Esophagus muscularis mucosa (tissue), 4 donors: ENCODE measurements at places on chromosomes 4 and X. TPM values are rescaled to one million over a fixed set of nuclear protein-coding genes. Genes with fewer than 3 reads are reported as not detected.

FGG gene
- not detected for total RNA-seq

DNA sequence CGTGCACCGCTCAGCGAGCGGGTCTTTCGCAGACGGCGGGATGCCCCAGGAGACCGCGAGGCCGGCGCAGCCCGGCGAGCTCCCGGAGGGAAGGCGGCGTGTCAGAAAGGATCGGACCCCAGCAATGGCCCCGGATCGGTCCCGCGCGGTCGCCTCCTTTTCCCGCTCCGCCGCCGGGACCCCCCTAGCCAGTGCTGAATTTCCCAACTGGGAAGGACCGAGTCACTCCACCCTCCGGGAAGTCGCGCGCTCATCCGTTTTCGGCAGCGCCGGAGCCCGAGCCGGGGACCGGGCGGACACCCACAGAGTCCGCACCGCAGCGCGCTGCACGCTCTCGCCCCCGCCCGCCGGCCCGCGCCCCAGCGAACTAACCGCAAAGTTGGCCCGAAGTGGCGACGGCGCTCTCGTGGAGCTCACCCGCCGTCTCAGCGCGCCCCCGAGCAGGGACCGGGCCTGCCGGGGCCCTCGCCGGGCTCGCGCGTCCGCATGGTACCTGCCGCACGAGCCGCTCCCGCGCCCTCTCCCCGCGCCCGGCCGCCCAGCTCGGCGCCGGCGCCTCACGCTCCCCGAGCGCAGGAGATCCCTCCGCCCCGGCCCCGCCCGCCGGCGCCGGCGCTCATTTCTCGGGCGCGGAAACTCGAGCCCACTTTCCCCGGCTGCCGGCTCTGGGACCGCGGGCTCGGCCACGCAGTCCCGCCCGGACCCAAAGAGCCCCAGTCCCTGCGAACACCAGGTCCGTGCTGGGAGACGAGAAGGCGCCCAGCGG, at the start of gene FAT1:
FAT1 (minus strand) TSS at position 565 of the 766 bp plus-strand sequence. CDS start 14,029 bp downstream, outside the sequence.
- H3K27ac ChIP-seq, result peak within 1 kb of the TSS; percentile 94
- peak within 1 kb of the TSS; percentile 97 for H3K4me3 ChIP-seq
- H3K27me3 ChIP-seq, result peaks cover 12% of the 10 kb centered on the region

FAAH2 gene
- 1.8 TPM for total RNA-seq

- peaks cover 5% of the 10 kb centered on the region for H3K4me1 ChIP-seq
- no peak for DNase-seq
- H3K36me3 ChIP-seq, result peaks cover 5% of the 10 kb centered on the region
- H3K27me3 ChIP-seq, result no peaks in the 10 kb centered on the region
These were observed 115.1 kb downstream of the SOWAHB start for GRCh38 chr4:76782837-76783236.

DNA sequence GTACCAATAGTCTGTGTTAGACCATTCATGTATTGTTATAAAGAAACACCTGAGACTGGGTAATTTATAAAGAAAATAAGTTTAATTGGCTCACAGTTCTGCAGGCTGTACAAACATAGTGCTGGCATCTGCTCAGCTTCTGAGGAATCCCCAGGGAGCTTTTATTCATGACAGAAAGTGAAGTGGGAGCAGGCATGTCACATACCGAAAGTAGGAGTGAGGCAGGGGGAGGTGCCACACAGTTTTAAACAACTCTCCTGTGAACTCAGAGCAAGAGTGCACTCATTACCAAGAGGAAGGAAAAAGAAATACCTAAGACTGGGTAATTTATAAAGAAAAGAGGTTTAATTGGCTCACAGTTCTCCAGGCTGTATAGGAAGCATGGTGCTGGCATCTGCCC, 591.2 kb downstream of the PPP4R3C start:
- H3K4me1 ChIP-seq, result no peaks in the 10 kb centered on the region
- no peaks in the 10 kb centered on the region for H3K27me3 ChIP-seq
- H3K36me3 ChIP-seq, result no peaks in the 10 kb centered on the region
- no peak for DNase-seq
- no peak overlapping the region for H3K4me3 ChIP-seq

- H3K27ac ChIP-seq, result no peak overlapping the region
- H3K36me3 ChIP-seq, result no peaks in the 10 kb centered on the region
- no peak overlapping the region for H3K4me3 ChIP-seq
- no peaks in the 10 kb centered on the region for H3K4me1 ChIP-seq
- DNase-seq, result no peak
- H3K27me3 ChIP-seq, result no peaks in the 10 kb centered on the region
These were observed 67.2 kb upstream of the BRWD3 start for GRCh38 chrX:80876877-80877276.

SFRP2 gene
- total RNA-seq, result 38.2 TPM

DNA sequence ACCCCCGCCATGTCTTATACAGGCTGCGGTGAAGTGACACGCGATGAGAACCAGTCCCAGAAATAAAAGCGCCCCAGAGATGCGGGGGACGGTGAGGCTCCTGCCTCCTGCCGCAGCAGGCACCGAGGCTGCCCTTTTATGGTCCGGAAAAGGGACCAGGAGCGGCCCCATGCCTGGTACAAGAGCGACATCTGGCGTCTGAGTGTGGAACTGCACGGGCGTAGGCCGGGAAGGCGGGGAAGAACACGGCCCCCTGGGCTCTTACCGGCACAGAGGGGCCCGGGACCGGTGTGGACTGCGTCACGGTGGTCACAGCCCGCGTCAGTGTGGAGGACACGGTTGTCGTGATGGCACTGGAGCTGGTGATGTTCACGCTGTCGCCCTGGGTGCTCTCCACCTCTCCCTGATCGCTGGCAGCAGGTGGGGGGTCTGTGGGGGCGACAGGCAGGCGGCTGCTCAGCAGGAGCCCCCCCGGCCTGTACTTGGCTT, 8.9 kb upstream of the RENBP start:
- H3K36me3 ChIP-seq, result peaks cover 75% of the 10 kb centered on the region
- peak overlapping the region; percentile 33 for H3K4me3 ChIP-seq

ENPP6 gene
- 0.99 TPM for total RNA-seq

GRCh38 chr4:126568652-126569570, 1063.8 kb upstream of the INTU start:
- no peak overlapping the region for H3K4me3 ChIP-seq
- DNase-seq, result no peak
- no peaks in the 10 kb centered on the region for H3K4me1 ChIP-seq

MAGED4 gene
- total RNA-seq, result 7.6 TPM

DNA sequence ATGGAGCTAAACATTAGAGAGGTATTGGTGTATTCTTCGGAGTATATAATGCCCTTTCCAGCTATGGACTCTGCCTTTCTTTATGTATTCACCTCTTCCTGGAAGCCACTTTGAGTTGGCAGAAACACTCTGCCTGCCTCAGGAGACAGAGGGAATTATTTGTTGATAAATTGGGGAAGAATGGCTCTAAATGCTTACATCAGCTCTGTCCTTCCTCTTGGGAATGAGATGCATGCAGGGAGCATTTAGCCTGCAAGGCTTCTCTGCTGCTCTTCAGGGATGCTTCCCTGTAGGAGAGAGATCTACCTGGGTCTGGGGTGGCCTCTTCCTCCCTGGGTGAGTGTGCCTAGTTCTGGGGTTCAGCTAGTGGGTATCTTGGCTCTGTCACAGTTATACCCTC, 6.9 kb upstream of the HS3ST1 start:
- no peak for DNase-seq
- H3K27me3 ChIP-seq, result no peaks in the 10 kb centered on the region
- H3K4me1 ChIP-seq, result no peaks in the 10 kb centered on the region
- no peak overlapping the region for H3K27ac ChIP-seq

GRCh38 chr4:80005863-80006262, 67.2 kb downstream of the ANTXR2 start:
- no peak overlapping the region for H3K4me3 ChIP-seq
- no peak for DNase-seq
- H3K4me1 ChIP-seq, result peaks cover 18% of the 10 kb centered on the region

DNA sequence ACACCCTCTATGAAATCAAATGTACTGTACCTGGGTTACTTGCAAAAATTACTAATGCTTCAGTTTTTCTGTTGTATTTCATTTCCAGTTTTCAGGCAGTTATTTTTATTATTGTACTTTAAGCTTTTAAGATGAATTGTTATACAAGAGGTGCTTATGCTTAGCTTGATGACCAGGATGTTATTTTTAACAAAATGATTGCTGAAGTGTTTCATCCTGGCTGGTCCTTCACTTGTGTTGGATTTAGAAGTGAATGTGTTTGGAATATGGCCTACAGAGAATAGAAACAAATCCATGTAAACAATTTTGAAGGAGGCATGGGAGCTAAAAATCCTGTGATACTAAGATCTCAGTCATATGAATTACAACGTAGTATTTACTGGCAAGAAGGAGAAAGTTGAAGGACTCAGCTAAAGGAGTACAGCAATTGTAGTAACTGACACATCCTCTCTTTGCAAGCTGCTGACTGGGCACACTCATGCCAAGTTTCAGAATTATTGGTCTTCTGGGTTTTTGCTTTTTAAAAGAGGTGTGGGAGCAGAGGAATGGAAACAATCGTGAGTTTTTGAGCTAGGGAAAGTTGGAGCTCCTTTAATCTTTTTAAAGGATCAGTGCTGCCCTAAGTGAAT, 9.2 kb downstream of the UBE2A start:
- peaks cover 3% of the 10 kb centered on the region for H3K36me3 ChIP-seq
- no peak for DNase-seq
- H3K4me3 ChIP-seq, result no peak overlapping the region
- no peak overlapping the region for H3K27ac ChIP-seq
- no peaks in the 10 kb centered on the region for H3K27me3 ChIP-seq

DNA sequence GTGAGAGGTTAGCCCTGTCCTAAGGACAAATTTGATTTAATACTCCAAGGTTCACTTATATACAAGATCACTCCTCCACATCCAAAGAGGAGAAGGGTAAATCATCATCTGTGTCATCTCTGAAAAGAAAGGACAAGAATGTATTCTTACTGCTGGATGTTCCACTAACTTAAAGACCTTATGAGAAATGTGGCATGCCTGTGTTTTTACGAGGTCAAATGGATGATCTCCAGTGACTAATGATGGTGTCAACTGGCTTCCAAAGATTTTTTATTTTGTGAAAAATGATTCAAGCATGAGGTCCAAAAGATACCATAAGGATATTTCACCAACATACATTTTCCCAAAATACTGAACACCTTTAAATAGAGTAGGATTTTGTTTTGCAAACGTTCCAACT, 143.4 kb downstream of the PTCHD1 start:
- H3K27ac ChIP-seq, result no peak overlapping the region
- no peaks in the 10 kb centered on the region for H3K27me3 ChIP-seq
- H3K36me3 ChIP-seq, result no peaks in the 10 kb centered on the region
- no peaks in the 10 kb centered on the region for H3K4me1 ChIP-seq
- no peak for DNase-seq
- H3K4me3 ChIP-seq, result no peak overlapping the region

CXCL5 gene
- total RNA-seq, result not detected

- H3K4me3 ChIP-seq, result no peak overlapping the region
- H3K27ac ChIP-seq, result no peak overlapping the region
- H3K36me3 ChIP-seq, result no peaks in the 10 kb centered on the region
- no peaks in the 10 kb centered on the region for H3K4me1 ChIP-seq
These were observed 31.2 kb downstream of the PHEX start for GRCh38 chrX:22063284-22063683.

ZNF732 gene
- total RNA-seq, result not detected

GRCh38 chr4:109548655-109549054, 11.4 kb upstream of the MCUB start:
- no peak overlapping the region for H3K4me3 ChIP-seq
- no peaks in the 10 kb centered on the region for H3K4me1 ChIP-seq
- H3K36me3 ChIP-seq, result peaks cover 10% of the 10 kb centered on the region
- H3K27me3 ChIP-seq, result no peaks in the 10 kb centered on the region
- DNase-seq, result no peak
